ENCODE measurements at places on chromosomes 6 and 20.

GRCh38 chr20:47350181-47350550 lies 6.3 kb downstream of the ZMYND8 start:
- no peak for DNase-seq

DNA sequence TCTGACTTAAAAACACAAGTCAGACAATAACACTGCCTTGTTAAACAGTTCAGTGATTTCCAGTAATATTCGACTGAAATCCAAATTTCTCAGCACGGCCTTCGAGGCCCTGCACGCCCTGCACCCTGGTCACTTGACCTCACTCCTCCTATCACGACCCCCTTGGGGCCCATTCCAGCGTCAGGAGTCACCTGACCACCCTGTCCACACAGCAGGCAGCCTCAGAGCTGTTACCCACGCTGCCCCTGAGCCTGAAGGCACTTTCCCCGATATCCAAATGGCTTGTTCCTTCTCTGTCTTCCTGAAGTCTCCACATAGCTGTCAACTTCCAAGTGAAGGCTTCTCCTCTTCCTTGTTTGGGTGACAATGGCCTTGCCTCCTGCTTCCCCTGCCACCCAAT lies 33.1 kb upstream of the SMOC2 start:
- DNase-seq: no peak

- DNase-seq: no peak
These were observed 790 bp downstream of the TOX2 start for GRCh38 chr20:43915211-43916072.

DNA sequence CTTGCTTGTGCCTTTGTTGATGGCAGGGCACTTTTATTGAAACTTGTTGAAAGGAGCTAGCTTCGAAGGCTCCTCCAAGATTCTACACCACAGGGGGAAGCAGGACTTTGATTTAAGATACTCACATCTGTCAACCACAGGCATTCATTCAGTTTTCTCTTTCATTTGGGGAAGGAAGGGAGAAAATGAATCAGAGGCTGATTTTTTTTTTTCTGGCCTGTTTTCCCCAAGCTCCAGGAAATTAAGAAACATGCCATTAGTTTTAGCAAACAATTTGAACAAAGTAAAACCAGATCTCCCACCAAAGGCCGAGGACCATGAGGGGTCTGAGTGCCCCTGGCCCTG lies 8.7 kb upstream of the APCDD1L start:
- DNase-seq: no peak

GRCh38 chr6:31686483-31686882 lies 5.6 kb upstream of the LY6G5C start:
- no peak for DNase-seq

- no peak for DNase-seq
These were observed 422.2 kb upstream of the PLCB4 start for GRCh38 chr20:8646716-8647115.

DNA sequence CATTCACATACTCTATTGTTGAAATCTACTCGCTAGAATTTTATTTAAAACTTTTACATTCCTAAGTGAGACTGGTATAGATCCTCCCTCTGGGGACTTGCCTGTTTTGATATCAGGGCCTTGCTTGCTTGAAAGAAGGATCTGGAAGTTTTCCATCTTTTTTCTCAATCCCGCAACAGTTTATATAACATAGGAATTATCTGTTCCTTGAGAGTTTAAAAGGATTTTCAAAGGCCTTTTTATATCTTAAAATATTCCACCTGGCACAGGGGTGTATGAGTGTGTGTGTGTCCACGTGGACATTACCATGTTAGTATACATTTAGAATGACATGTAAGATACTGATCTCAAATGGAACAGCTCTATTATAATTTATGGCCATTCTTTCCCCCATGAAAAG lies 96.3 kb downstream of the TRERF1 start:
- no peak for DNase-seq

DNA sequence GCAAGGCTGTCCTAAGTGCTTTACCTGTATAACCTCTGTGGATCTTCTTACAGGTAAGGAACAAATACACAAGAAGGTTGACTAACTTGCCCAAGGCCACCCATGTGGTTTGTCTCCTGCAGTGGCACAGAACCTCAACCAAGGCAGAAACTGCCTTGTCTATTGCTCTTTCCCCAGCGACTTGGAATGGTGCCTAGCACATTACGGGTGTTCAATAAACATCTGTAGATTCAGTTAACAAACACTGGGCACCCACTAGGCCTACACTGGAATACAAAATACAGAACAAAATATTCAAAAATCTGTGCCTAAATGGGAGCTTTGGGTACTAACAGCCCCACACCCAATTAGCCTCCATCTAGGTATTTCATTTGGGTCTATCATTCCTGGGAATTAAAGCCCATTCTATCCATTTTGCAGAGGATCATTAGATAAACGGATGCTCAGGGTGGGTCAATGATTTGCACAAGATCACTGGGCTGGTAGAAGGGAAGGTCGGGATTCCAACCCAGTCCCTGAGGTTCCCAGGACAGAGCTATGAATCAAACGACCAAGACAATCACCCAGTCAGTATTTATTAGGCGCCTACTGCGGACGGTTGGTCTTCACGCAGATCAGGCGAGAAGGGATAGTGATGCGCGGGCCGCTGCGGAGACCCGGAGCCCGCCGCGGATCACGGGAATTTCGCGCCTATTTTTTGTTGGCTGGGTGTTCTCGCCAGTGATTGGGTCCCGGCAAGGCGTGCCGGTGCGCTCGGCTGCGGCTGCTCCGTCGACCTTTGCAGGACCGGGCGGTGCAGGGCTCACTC lies at the start of gene STK35:
STK35 (plus strand) TSS at position 771 of the 808 bp plus-strand sequence. CDS start 55 bp downstream, outside the sequence.
- DNase-seq: peak; percentile 38

DNA sequence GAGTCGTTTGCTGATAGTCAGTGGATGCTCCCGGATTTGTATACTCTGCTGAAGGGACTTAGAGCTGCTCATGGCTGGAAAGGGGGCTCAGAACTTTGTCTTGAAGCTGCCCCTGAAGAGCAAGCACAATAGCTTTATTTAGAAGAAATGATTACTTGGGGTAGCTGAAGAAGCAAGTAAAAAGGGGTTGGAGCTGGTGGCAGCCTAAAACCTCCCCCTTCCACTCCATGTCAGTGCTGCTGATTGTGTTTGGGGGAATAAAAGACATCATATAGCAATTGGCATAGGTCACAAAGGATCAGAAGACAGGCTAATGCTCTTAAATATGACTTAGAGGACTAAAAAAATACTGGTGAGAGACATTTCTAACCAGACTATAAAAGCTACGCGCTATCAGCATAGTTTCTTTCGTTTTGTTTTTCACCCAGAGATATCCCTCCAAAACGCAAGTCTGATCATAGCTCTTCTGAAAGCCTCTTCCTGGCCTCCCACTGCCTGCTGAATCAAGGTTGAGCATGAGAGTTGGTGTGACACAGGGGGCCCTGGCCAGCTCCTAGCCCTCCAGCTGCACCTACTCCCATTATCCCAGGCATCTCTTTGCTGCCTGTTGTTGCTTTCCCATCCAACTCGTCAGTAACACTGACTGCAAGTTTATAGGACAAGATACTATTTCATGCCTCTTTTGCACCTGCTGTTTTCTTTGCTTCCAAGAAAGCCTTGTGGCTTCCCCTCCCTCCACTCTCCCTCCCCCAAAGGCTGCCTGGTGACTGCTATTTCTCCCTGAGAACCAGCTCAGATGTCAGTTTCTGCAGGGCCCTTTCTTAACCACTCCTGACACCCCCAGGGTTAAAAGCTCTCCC lies 33.9 kb upstream of the SGK1 start:
- DNase-seq: no peak

DNA sequence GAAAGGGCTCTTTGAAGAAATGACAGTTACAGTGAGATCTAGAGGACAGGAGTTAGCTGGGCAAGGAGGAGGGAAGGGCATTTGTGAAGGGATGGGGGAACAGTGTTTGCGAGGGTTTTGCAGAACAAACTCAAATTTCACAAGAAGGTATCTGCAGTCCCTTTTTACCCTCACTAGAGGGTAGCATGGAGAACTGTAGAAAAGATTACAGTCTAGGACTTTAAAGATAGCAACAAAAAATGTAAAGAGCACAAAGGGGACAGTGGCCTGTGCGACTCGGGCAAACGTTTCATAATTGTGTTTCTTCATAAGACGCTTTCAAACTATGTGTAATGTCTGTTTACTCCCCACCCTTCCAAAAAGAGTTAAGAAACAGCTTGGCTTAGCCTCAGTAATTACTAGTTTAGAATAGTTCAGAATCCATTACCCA lies 21.2 kb upstream of the ASXL1 start:
- no peak for DNase-seq

DNA sequence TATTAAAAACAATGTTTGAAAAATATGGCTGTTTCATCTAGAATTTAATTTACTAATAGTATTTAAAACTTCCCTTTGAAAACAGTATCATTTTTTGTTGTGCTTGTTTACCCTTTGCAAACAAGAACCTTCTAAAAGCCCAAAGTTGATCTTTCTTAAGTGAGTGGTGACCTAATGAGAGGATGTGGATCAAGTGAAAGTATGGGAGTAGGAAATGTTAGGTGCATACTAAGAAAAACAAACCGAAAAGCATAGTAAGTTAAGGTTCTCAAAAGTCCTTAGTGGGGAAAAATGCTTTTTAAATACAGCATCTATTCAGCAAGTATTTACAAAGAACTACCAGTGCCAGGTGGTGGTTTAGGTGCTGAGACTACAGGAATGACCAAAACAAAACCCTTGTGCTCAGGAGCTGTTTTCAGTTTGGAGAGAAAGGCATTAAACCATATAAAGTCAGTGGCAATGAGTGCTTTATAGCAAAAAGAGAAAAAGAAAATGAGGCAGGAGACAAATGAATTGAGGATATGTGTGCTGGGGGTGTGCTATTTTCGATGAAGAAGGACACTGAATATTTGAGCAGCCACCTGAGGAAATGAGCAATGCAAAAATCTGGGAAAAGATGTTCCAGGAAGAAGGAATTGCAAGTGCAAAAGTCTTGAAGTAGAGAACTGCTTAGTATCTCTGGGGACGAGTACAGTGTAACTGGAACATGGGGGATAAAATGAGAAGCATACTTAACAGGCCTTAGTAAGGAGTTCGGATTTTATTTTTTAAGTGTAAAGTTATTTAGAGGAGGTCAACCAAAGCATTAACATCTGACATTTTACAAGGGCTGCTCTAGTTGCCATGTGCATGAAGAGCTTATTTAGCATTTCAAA lies 24.0 kb downstream of the RNF146 start:
- DNase-seq: no peak

DNA sequence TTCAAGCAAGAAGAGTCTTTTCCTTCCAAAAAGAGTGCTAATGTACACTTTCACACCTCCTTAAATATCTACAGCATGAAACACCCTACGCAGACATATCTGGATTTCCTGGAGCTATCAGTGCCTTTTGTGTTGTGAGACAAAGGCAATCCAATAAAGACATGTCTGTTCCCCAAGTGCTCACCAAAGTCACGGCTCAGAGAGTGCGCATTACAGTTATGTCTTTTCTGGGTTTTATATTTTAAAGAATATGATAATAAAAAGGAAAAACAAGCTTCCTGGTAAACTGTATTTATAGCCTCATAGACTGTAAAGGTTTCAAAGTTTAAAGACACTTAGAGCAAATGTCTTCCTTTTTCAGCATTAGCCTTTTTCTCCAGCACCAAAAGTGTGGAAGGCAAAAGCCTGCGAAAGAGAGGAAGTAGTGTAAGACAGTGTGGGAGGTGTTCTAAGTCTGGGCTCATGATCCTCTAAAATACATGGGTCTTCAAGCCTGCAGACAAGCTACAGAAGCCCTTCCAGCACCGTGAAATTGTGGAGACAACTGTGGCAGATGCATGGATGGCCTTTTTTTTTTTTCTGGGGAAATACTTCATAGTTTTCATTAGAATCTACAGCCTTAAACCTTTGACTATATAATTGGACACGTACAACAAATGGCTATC lies 135.0 kb upstream of the SLC35B3 start:
- no peak for DNase-seq

DNA sequence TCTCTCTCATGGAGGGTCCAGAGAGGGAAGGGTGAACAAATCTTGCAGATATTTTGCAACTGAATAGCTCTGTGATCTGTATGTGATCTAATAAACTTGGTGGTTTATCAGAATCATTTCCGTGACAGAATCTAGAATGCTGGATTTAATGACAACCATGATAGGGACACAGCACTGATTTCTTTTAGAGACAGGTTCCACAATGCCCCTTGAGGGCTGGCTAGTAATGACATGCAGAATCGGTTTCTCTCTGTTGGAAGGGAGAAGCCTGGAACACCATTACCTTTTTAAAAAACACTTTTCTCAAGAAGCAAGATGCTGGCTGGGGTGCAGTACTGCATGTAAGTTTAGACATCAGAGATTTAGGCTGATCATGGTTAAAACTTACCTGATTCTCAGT lies 313.4 kb downstream of the CDH26 start:
- DNase-seq: no peak

GRCh38 chr20:1491860-1492642 lies 831 bp upstream of the SIRPB2 start:
- no peak for DNase-seq

- no peak for DNase-seq
These were observed 247.0 kb upstream of the KCNQ5 start for GRCh38 chr6:72374857-72375256.

DNA sequence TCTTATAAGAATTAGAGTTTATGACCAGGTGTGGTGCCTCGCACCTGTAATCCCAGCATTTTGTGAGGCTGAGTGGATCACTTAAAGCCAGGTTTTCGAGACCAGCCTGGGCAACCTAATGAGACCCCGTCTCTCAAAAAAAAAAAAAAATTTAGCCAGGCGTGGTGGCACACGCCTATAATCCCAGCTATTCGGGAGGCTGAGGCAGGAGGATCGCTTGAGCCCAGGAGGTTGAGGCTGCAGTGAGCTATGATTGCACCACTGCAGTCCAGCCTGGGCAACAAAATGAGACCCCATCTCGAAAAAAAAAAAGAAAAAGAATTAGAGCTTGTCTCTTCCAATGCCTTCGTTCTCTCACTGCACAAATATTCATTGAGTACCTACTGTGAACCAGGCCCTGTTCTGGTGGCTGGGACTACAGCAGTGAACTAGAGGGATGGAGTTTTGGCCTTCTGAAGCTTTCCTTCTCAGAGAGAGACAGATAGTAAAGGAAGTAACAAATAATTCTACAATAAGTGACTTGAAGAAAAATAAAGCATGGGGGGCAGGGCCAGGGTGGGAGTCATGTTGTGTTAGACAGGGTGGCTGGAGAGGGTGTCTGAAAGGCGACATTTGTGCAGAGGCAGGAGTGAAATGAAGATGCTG lies 56.4 kb downstream of the HNF4A start:
- no peak for DNase-seq

GRCh38 chr20:51220293-51220706 lies 197.4 kb upstream of the KCNG1 start:
- peak; percentile 44 for DNase-seq

DNA sequence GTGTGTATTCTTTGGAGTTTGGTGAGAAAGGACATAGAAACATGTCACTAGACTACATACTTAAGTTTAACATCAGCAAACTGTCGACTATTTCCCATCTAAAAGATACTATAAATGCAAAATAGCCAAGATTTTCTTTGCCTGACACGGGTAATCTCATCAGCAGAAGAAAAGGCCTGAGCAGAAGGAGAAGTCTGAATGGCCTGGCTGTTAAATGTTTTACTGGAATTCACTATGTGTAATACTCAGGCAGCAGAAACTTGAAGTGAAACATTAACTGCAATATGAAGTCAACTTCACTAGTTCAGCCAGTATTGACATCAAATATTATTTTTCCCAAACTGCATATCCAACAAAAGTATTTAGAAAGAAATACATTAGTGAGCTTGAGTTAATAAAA lies 6.4 kb upstream of the DSE start:
- DNase-seq: no peak

All from stimulated activated CD4-positive, alpha-beta T cell treated with anti-CD3 and anti-CD28 coated beads, Interleukin-1b, Interleukin-23, amount 100 ng/mL, for 24 hours (primary cell).